Naive thymus-derived CD8-positive, alpha-beta T cell (primary cell): ENCODE measurements at places on chromosomes 2 and 18.

GRCh38 chr2:121214296-121214695, 70.7 kb downstream of the TFCP2L1 start:
- DNase-seq, result no peak

GRCh38 chr2:49715597-49715996, 561.3 kb upstream of the FSHR start:
- DNase-seq, result no peak

GRCh38 chr2:83471655-83472054, 987.4 kb downstream of the SUCLG1 start:
- no peak for DNase-seq

GRCh38 chr18:66222174-66222573, 381.7 kb downstream of the CDH19 start:
- DNase-seq, result no peak

DNA sequence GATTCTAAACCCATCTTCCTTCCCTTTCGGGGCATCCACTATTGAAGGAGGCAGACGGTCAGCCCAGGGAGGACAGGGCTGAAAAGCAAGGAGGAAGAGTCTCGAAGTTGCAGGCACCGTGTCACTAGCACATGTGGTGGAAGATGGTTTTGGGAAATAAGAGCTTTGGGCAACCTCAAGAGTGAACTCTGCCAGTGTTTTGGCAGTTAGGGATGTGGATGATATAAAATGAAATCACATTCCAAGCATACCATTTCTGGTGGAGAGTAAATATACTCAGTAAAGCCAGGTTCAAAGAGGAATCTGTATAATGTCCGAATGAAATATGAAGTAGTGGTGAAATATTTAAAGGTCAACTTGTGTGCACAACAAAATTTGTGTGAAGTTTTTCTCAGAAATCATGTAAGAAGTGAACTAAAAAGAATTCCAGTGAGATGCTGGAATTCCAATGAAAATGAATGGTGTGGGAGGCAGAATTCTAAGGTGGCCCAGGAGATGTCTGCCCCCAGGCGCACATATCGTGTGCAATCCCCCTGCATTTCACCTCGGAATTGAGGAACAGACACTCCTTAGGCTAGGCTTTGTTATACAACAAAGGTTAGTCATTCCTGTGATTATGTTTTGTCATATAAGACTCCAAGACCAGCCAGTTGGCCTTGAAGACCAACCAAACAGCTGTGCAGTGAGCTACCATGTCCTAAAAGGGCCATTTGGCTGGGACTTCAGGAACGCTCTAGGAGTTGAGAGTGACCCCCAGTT, 147.1 kb downstream of the SH3BP4 start:
- no peak for DNase-seq

GRCh38 chr18:70290482-70291294, 1.8 kb downstream of the SOCS6 start:
- DNase-seq, result no peak

DNA sequence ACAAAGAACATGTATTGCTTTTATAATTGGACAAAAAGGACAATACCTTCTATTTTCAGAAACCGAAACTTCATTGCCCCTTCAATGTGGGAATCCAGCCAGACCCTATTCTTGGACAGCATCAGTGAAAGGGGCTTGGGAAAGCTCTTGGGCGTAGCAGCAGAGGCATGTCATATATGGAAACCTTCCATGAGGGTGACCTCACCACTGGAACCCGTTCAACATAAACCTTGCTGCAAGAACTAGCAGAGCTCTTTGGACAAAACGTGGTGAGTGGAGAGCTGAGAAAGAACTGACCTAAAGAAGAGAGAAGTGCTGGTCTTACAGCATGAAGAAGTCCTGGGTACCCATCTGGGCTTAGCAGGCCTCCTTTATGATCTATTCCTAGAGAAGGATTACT, 22.7 kb upstream of the ACTG2 start:
- DNase-seq, result no peak

GRCh38 chr18:49843131-49843530, 29.8 kb upstream of the ACAA2 start:
- no peak for DNase-seq

DNA sequence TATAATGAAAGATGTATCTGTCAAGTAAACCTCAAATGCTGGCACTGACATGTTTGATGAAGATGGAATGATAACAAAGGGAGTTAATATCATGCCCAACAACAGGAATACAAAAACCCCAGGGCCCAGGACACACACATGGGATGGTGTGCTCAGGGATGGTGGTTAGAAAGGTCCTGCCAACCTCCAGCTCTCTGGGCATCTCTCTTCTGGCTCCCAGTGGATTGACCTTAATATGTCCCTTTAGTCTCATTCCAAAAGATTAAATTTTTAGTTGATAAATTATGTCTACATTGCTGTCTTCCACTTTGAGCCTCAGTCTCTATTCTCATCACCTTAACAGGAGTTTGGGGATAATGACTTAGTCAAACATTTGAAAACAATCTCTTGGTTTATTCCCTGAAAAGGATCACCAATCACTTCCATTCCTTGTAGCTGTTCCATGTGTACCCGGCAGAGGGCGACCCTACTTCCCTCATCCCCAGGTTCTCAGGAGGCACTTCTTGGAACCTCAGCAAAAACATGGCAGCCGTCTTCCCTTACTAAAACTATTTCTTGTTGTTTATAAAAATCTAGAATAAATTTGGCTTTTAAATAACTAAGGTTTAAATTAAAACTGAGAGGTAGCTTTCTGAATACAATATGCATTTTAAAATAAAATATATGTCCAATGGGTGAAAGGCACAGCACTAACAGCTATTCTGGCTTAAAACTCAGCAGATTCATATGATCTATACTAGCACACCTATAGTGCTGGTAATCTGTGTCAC, 29.6 kb downstream of the MCEE start:
- DNase-seq, result peak; percentile 34

DNA sequence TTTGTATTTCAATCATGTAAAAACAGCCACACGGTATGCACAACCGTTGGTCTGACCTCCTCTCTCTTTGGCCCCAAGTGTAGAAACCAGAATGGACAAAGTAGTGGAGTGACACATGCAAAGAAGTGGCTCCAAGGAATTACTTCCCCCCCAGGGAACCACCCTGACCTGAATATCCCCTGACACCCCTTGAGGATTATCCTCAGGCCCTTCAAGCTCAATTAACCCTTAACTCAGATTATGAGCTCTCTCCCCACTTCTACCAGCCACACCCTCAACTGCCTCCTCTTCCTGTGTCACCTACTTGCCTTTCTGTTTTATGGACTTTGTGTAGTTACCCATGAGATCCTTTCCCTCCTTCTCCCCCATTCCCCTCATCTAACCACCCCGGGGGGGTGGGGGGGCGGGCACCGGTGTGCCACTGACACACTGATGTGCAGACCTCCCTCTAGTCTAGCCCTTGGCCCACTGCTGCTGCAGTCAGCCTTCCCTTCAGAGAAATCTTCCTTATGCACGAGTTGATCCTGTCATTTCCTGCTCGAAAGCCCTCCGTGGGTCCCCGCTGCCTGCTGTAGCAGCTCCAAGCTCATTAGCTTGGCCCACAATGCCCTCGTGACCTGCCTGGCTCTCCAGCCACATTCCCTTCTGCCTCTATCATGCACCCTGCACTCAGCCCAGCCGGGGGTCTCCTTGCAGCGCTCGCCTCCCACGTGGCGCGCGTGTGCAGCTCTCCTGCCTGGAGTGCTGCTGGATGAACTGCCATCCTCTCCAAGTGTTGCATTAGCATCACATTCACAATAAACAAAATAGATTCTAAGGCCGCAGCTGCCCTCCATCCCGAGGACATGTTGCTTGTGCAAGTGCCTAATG, 40.1 kb upstream of the TMEM177 start:
- DNase-seq, result no peak

DNA sequence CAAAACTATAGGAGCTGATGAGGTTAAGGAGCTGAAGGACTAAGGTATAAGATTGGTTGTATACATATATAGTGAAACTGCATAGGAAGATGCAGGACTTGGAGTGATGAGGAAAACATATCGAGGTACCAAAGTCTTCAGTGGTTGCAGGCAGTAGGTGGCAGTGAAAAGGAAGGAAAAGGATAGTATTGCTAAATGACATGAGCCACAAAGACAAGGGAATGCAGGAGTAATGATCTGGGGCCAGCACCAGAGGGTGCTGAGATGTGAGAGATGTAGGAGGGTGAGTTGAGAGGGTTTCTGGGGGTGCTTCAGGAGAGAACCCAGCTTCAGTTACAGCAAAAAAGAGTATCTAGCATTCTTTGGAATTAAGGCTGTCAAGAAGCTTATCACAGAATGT, 172.2 kb upstream of the MYO3B start:
- no peak for DNase-seq

GRCh38 chr2:132588576-132588975, 81.4 kb downstream of the LYPD1 start:
- no peak for DNase-seq

DNA sequence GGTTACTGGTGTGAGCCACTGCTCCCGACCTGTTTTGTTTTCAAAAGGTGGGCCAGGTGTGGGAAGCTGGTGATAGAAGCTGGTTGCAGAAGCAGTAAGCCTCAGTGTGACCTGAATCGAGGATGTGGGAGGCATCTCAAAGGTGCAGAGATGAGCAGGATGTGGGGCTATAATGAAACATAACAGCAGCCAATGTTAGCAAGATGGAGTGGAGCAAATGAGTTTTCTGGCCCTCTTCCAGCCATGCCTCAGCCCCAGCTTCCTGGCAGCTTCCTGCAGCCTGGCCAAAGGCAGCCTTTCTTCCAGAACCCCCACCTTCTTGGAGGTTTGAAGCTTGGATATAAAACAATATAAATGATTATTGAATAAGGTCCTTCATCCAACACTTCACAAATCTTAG, 184.8 kb downstream of the NCK2 start:
- DNase-seq, result no peak

DNA sequence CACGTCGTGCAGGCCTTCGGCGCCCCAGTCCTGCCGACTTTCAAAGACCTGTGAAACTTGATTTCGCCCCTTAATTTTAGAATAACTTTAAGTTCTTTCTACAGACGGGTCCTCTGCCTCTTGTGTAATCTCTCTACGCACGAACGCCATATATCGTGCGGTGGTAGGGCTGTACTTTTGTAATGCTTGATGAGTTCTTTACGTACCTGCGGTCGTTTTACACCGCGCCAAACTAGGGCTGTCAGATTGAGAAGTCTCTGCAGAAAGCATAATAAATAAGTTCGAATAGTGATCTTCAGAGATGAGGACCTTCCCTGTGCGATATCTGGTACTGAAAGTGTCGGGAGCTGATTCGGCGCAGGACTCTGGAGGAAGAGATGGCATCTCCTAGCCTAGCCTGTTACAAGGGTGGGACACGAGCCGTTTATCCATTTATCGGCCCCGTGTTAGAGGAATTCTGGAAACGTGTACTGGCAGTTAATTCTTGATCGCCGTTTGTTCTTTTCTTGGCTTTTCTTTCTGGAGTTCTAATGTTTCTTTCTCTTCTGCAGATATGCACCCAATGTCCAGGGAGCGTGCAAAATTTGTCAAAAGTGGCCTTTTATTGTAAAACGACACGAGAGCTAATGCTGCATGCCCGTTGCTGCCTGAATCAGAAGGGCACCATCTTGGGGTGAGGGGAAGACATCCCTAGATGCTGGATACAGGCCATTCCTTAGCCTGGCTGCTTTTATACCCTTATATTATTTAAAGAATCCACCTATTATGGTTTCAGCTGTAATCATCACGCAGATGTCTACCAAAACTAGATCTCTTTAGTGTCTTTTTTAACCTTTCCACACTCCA, 781 bp upstream of the SLC5A6 start:
- peak; percentile 34 for DNase-seq

DNA sequence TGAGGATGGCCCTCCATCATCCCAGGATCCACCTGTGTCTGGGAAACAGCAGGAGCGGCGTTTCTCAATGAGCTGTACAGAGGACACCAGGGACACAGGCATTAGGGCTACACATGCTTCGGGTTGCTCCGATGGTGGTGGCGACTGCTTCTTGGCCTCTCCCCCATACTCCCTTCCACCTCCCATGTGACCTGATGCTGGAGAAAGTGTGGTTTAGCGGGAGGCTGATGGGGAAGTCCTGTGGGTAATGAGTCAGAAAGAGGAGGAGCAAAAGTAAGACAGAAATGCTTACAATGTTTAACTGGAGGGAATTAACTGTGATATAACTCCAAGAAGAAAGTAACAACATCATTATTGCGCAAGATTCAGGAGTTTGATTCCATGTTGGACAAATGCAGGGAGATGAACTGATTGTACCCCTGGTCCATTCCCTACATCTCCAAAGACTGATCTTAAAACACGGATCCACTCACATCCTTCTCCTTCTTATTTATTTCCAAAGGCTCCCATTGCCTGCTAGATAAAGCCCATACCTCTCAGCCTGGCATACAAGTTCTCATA, 186.6 kb downstream of the NRP2 start:
- DNase-seq, result no peak

DNA sequence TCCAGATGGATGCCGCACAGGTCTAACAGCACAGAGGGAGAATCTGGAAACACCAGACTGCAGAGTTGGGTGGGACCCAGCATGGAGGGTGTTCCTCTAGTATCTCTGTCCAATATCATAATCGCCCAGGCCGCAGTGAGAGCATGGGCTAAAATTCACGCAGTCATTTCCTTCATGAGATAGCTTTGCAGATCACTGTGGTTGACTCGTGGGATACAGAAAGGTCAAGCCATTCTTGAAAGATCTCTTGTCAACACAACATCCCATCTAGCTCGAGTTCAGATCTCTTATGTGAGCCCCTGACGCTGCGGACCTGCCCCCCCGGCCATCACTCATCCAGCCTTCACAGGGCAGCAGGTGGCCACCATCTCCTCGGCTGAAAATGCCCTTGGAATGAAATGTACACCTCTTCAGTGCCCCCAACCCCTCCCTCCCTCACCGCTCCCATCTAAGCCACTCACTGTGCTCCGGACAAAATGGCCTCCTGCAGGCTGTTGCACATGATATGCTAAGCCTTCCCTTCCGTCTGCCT, 45.9 kb downstream of the FOSL2 start:
- no peak for DNase-seq

DNA sequence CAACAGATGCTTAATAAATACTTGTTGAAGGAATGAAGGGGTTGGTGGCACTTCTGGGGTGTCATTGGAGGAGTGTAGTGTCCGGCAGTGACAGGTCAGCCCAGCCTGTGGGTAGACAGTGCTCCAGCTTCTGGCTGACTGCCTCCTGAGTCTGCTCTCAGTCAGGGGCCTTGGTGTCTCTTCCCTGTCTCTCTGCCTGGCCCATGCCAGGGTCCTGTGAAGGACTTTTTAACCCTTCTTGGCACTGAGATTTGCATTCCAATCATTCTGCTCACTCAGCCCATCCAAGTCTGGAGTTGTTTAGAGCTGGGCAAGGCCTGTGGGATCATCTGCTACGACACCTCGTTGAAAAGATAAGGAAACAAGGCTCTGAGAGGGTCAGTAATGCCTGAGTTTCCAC, 1.4 kb upstream of the KCNK3 start:
- no peak for DNase-seq

DNA sequence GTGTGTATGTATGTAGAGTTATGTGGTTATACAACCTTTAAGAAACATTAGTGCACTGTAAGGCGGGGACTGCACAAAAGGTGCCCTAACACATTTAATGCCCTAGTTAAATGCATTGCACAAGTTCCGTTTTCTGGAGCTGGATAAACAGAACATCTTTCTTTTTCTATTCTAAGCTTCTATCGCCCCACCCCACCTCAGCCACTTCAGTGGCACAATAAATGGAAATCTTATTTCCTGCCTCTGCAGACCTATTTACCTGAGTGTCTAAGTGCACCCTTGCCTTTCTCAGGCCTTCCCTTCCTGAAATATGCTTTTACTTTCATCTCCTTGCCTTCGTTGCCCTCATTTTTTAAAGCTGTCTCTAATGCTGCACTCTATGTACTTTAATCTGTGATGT, 123.5 kb downstream of the TANC1 start:
- DNase-seq, result peak; percentile 14
